ENCODE measurements at places on chromosomes 4 and X.

- DNase-seq: no peak
Observed at GRCh38 chr4:77922158-77923094, 59.8 kb downstream of the MRPL1 start.

- DNase-seq: no peak
Observed at GRCh38 chrX:120205816-120206753, 44.5 kb upstream of the ZBTB33 start.

DNA sequence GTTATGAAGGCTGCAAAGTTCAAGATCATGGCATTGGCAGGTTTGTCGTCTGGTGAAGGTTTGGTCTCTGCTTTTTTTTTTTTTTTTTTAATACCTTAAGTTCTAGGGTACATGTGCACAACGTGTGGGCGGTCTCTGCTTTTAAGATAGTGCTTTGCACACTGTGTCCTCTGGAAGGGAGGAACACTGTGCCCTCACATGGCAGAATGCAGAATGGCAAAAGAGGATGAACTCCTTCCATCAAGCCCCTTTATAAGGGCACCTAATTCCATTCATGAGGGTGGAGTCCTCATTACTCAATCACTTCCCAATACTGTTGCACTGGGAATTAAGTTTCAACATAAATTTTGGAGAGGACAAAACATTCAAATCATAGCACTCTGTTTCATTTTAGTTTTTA, 101.4 kb downstream of the GLRA2 start:
- no peak for DNase-seq

DNA sequence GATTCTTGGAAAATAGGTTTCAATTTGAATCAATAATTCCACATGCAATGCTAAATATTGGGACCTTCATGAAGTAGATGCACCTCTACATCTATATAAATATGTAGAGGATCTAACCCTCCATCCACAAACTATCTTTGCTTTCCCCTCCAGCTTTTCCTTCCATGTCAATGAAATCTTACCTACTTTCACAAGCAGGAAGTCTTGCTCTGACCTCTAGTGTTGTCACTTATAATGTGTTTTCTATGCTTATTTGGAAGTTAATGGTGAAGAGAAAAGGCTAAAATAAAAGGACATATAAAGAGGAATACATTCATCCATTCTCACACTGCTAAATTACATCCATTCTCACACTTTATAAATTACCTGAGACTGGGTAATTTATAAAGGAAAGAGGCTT, 472.7 kb upstream of the DIAPH2 start:
- DNase-seq: no peak

DNA sequence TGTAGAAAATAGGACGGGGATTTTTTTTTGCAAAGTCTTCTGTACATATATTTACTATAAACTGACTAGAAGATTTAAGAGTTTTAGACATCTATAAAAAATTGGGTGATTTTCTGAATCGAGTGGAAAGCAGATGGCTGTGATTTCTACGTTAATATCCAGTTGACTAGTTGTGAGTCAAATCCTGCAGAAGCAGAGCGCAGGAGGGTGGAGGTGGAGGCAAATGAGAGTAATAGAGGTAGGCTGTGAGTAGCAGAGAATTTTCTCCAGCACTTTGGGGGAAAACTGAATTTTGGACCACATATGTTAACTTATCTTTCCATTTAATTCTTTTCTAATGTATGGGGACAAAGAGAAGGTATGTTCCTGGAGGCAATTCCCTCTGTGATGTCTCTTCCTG, 82.1 kb upstream of the SOX3 start:
- no peak for DNase-seq

DNA sequence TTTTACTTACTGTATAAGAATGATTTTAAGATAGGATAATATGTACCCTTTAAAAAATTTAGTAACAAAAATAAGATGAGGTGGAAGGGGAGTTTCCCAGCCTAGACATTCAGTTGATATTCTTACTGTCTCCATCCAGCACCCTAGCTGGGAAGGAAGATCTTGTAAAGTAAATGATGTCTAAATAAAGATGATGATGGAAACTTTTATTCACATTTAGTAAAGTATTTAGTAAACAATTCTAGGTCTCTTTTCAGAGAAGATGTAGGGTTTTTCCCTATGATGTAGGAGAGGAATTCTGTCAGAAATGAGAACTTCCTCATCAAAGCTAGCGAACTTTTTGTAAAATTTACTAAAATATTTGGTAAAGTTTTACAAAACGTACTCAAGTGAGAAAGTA, 136.8 kb downstream of the RAPGEF2 start:
- DNase-seq: no peak
